ENCODE measurements at places on chromosomes 12 and 14. TPM values are rescaled to one million over a fixed set of nuclear protein-coding genes. Genes with fewer than 3 reads are reported as not detected.

Gene FERMT2
- 98.8 TPM for total RNA-seq

- no peak overlapping the region for H3K4me3 ChIP-seq
- no peaks in the 10 kb centered on the region for H3K4me1 ChIP-seq
- no peak for DNase-seq
- H3K27ac ChIP-seq: no peak overlapping the region
These were observed 68.5 kb downstream of the PKP2 start for GRCh38 chr12:32828120-32828519.

Gene NELL2
- 3.4 TPM for total RNA-seq

DNA sequence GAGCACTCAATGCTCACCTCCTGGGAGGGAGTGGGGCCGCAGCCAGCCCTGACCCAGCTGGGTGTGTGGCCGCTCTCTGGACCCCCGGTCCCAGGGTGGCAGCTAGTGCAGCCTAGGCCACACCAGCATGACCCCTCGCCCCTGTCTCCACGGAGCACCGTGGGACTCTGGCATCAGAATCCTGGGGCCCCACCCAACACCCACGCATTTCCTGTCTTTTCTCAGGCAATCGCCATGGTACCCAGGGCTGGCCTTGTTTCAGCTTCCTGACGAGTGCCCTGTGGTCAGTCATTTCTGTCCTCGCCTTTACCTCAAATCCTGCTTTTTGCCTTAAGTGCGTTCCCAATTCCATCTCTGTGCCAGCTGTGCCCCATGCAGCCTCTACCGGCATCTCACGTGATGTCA is 15.9 kb downstream of the PACS2 start:
- no peaks in the 10 kb centered on the region for H3K27me3 ChIP-seq
- peaks cover 38% of the 10 kb centered on the region for H3K4me1 ChIP-seq
- H3K36me3 ChIP-seq: no peaks in the 10 kb centered on the region

DNA sequence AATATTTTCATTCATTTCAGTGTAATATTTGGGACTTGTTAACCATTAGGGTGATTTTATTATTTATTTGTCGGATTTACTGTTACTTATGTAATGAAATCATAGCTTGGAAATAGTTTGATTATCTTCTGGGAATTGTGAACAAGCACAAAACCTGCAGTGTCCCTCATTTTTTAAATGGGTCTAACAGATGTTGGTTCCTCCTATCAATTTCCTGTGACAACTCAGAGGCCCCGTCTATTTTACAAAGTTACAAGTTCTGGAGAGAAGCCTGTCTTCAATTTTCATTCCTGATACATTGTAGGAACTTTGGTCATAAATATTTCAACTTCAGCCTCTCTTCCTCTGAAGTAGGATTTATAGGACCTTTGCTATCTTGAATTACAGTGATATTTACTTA is 101.8 kb upstream of the DNM1L start:
- no peak for DNase-seq
- H3K27ac ChIP-seq: no peak overlapping the region
- no peak overlapping the region for H3K4me3 ChIP-seq
- H3K27me3 ChIP-seq: no peaks in the 10 kb centered on the region
- H3K36me3 ChIP-seq: no peaks in the 10 kb centered on the region
- H3K4me1 ChIP-seq: no peaks in the 10 kb centered on the region

Gene BMAL2
- 12.1 TPM for total RNA-seq

DNA sequence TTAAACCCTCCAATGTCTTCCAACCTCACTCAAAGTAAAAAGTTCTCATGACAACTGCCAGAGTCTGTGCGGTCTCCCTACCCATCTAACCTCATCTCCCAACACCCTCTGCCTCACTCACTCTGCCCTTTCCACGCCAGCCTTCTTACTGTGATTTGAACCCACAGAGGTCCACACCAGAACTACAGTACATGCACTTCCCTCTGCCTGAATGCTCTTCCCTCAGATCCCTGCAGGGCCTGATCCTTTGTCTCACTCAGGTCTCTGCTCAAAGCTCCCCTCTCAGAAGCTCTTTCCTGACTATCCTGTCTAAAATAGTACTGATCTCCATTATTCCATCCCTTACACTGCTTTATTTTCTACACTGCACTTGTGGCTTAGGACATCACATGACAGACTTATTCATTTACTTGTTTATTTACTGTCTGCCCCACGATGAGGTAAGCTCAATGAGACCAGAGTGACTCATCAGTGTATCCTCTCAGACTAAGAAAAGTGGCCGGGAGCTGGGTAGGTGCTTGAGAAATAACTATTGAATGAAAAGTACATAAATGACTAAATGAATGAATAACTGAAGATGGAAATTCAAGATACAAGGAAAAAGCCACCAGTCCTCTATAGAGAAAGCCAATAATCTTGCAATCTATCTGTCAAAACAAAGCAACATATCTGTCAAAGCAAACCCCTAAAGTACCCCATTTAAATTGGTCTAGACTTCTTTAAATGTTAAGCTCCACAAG is 17.1 kb downstream of the POMT2 start:
- H3K4me1 ChIP-seq: peaks cover 16% of the 10 kb centered on the region
- peak overlapping the region; percentile 66 for H3K27ac ChIP-seq
- no peak for DNase-seq
- H3K4me3 ChIP-seq: no peak overlapping the region
- H3K27me3 ChIP-seq: no peaks in the 10 kb centered on the region

DNA sequence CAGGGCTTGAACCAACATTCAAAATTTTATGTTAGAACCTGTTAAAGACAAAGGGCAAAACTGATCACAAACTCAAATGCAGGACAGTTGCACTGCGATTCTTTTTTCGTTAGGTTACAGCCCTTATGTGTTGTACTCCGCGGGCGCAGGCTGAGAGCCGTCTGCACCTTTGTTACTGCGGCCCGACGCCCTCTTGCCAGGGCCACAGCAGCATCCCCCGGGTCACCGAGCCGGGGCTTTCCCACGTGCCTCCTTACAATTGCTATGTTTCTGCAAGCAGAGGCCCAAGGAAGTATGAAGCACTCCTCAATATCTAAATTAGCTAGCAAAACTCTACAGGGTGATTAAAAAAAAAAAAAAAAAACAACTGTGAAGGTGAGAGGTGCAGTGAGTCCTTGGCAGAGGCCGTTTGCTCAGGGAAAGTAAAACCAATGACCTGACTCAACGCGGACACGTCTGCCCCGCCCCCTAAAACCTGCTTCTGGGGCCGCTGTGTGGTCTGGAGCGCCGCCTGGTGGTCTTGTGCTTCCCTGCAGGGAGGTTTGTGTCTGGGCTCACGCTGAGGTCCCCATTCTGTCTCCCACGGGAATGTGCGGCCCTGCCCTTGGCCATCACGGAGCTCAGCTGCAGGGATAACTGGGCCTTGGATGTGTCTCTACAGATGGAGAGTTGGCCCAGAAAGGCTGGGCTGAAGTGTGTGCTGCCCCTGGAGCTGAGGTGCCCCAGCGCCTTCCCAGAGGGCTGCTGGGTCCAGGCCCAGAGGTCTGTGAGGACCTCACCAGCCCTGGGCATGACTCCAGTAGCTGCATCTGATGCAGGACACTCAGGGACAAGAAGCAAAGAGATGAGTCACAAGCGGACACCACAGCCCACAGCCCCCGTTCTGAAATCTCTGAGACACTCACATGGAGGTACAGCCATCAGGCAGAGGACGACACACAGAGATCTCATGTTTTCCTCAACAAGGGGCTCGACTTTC is 418.5 kb downstream of the TMEM121 start:
- H3K27ac ChIP-seq: no peak overlapping the region
- H3K27me3 ChIP-seq: no peaks in the 10 kb centered on the region
- no peak overlapping the region for H3K4me3 ChIP-seq
- no peaks in the 10 kb centered on the region for H3K4me1 ChIP-seq
- H3K36me3 ChIP-seq: no peaks in the 10 kb centered on the region

Gene FGFR1OP2
- 53.5 TPM for total RNA-seq

DNA sequence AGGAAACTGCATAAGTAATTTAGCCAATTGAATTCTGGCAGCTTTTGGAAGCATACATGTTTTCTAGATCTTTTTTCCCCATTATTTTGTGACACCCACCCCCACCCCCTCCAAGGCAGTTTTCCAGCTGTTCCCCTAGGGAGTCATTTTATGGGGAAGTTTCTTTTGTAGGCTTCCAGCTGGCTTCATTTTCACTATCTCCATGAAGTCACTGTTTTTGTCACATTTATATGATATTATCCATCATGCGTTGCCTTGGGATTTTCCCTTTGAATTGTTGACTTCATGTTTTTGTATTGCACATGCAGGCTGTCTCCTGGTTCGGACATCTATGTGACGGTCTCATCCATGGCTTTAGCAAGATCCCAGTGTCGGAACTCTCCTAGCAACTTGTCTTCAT is 233.6 kb upstream of the RGS6 start:
- no peak overlapping the region for H3K4me3 ChIP-seq
- H3K27ac ChIP-seq: no peak overlapping the region
- H3K36me3 ChIP-seq: peaks cover 9% of the 10 kb centered on the region
- peaks cover 5% of the 10 kb centered on the region for H3K4me1 ChIP-seq

GRCh38 chr12:70154087-70154638 is 89.1 kb upstream of the CNOT2 start:
- H3K27me3 ChIP-seq: no peaks in the 10 kb centered on the region
- H3K4me3 ChIP-seq: no peak overlapping the region
- no peaks in the 10 kb centered on the region for H3K4me1 ChIP-seq

DNA sequence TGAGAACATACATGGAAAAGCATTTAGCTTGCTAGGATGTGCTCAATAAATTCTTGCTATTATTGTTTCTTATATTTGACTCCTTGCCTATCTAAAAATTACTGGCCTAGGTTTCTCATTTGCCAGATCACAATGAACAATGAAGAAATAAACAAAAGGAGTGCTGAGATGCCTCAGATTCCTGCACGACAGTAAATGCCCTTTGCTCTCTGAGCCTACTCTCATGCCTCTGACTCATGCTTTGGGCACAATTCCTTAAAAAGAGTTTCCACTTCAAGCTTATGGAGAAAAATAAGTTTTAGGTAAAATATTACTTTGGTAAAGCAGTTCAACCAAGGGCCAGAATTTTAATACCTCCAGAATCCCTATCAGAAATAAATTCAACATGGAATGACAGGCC is 30.9 kb downstream of the GRIN2B start:
- H3K4me3 ChIP-seq: no peak overlapping the region
- H3K4me1 ChIP-seq: no peaks in the 10 kb centered on the region
- H3K36me3 ChIP-seq: no peaks in the 10 kb centered on the region

GRCh38 chr14:101097109-101097793 is 193.7 kb upstream of the RTL1 start:
- peaks cover 13% of the 10 kb centered on the region for H3K27me3 ChIP-seq
- no peaks in the 10 kb centered on the region for H3K4me1 ChIP-seq
- H3K27ac ChIP-seq: no peak overlapping the region
- DNase-seq: no peak

DNA sequence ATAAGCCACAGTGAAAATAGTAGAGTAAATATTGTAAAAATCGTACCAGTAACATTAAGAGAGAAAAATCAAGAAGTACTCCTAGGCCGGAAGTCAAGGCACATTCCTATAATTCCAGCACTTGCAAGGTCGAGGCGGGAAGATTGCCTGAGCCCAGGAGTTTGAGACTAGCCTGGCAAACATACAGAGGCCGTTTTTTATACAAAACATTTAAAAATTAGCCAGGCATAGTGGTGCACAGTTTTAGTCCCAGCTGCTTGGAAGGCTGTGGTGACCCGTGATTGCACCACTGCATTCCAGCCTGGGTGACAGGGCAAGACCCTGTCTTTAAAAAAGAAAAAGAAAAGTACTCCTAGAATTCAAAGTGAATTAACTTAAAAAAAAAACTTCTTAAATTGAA is 341.8 kb downstream of the C12orf50 start:
- H3K27me3 ChIP-seq: no peaks in the 10 kb centered on the region
- no peak overlapping the region for H3K27ac ChIP-seq
- H3K4me3 ChIP-seq: no peak overlapping the region
- H3K36me3 ChIP-seq: no peaks in the 10 kb centered on the region
- H3K4me1 ChIP-seq: no peaks in the 10 kb centered on the region

Gene OTOGL
- total RNA-seq: 0.08 TPM

DNA sequence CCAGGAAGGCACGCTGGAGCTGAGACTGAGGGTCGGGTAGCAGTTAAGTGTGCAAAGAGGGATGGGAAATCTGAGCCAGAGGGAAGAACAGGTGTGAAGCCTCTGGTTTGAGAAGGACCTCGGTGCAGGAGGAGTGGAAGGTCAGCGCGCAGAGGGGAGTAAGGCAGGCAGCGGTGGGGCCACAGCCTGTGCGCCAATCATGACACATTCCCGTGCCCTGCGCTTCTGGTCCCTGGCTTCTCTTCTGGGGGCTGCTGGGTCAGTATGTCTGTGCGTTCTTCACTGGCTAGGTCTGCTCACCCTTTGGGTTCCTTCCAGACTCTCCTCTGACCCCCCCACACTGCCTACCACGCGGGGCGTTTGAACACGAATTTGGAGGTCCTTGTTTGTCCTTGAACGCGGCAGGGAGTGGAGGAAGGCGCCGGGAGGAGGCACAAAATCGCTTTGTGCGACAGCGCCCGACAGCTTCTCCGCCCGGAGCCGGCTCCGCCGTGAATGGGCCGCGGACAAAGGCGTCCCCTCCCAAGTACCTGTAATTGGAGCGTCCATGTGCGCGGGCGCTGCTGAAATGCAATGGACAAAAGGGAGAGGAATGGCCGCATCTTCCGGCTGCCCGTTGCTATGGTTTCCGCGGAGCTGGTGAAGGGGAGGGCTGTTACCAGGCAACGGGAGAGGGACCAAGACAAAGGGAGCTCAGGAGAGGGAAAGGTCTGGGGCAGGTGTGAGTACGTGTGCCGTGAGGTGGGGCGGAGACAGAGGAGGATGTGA is 207.2 kb upstream of the SRRM4 start:
- no peaks in the 10 kb centered on the region for H3K36me3 ChIP-seq
- no peaks in the 10 kb centered on the region for H3K27me3 ChIP-seq
- H3K4me1 ChIP-seq: no peaks in the 10 kb centered on the region
- no peak for DNase-seq
- no peak overlapping the region for H3K4me3 ChIP-seq

DNA sequence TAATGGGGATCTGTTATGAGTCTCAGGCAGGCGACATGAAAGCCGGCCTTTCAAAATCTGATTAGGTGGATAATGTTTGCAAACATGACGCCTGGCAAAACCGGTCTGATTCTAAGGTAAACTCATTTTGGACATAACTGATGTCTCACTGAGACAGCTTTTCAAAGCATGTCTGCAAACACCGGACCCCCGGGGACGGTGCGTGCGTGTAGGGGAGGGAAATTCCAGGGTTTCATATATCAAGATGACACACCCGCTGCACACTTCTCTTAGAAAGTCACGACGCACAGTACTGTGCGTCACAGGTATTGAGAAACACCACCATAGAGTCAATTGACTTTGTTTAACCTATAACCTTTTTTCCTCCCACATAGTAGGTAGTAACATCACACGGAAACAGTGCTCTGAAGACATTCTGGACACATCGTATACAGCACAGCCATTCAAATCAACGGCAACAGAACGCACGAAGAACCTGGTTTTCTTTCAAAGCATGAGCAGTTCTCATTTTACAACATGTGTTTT is 43.9 kb upstream of the TESC start:
- H3K27ac ChIP-seq: peak overlapping the region; percentile 40
- H3K27me3 ChIP-seq: no peaks in the 10 kb centered on the region
- peaks cover 25% of the 10 kb centered on the region for H3K36me3 ChIP-seq
- no peak for DNase-seq
- no peak overlapping the region for H3K4me3 ChIP-seq

GRCh38 chr12:54629925-54630324 is 4.8 kb downstream of the LACRT start:
- no peaks in the 10 kb centered on the region for H3K36me3 ChIP-seq
- H3K4me3 ChIP-seq: no peak overlapping the region
- H3K27me3 ChIP-seq: no peaks in the 10 kb centered on the region
- no peak for DNase-seq
- no peaks in the 10 kb centered on the region for H3K4me1 ChIP-seq
- H3K27ac ChIP-seq: no peak overlapping the region

All from left lung (tissue), 14 donors.